Activated CD4-positive, alpha-beta memory T cell treated with anti-CD3 and anti-CD28 coated beads for 36 hours (primary cell): ENCODE measurements at places on chromosomes 11 and 22. TPM values are rescaled to one million over a fixed set of nuclear protein-coding genes. Genes with fewer than 3 reads are reported as not detected.
A peak's percentile ranks its signal among the peaks of the same experiment; 100 is the strongest.

GRCh38 chr22:39205344-39206021 is 39.3 kb downstream of the PDGFB start:
- H3K4me3 ChIP-seq, result no peak overlapping the region
- peak overlapping the region; percentile 33 for H3K27ac ChIP-seq
- peaks cover 4% of the 10 kb centered on the region for H3K27me3 ChIP-seq
- DNase-seq, result peak; percentile 67
- peaks cover 24% of the 10 kb centered on the region for H3K4me1 ChIP-seq
- H3K36me3 ChIP-seq, result no peaks in the 10 kb centered on the region

DNA sequence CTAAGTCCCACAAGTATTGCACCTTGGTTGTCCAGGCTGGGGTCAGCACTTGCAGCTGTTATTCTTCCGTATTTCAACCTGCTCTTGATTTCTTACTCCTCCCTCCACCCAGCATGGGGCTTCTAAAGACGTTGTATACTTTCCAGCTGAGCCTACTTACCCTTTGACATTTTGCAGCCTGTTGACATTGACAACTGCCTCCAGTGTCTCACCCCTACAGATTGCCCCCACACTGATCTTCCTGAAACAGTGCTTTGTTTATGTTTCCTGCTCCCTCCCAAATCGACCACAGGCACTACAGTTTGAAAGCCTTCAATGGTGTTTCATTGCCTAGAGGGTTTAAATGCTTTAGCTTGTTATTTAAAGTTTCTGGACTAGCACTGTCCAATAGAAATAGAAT is 56.6 kb downstream of the FAM83F start:
- no peaks in the 10 kb centered on the region for H3K27me3 ChIP-seq
- no peak for DNase-seq
- no peak overlapping the region for H3K4me3 ChIP-seq
- H3K4me1 ChIP-seq, result peaks cover 73% of the 10 kb centered on the region

GRCh38 chr11:107587306-107587979 is 3.5 kb upstream of the ELMOD1 start:
- H3K4me1 ChIP-seq, result peaks cover 20% of the 10 kb centered on the region
- no peak overlapping the region for H3K4me3 ChIP-seq
- no peak for DNase-seq
- peaks cover 57% of the 10 kb centered on the region for H3K27me3 ChIP-seq
- H3K36me3 ChIP-seq, result no peaks in the 10 kb centered on the region

- H3K27ac ChIP-seq, result no peak overlapping the region
- H3K4me3 ChIP-seq, result no peak overlapping the region
- DNase-seq, result no peak
- peaks cover 2% of the 10 kb centered on the region for H3K27me3 ChIP-seq
These were observed 112.6 kb downstream of the C11orf91 start for GRCh38 chr11:33588056-33588455.

- peak overlapping the region; percentile 40 for H3K4me3 ChIP-seq
- H3K4me1 ChIP-seq, result peaks cover 32% of the 10 kb centered on the region
- H3K36me3 ChIP-seq, result no peaks in the 10 kb centered on the region
- H3K27me3 ChIP-seq, result no peaks in the 10 kb centered on the region
- H3K27ac ChIP-seq, result no peak overlapping the region
These were observed 1.4 kb upstream of the SERPINH1 start for GRCh38 chr11:75560644-75561043.

DNA sequence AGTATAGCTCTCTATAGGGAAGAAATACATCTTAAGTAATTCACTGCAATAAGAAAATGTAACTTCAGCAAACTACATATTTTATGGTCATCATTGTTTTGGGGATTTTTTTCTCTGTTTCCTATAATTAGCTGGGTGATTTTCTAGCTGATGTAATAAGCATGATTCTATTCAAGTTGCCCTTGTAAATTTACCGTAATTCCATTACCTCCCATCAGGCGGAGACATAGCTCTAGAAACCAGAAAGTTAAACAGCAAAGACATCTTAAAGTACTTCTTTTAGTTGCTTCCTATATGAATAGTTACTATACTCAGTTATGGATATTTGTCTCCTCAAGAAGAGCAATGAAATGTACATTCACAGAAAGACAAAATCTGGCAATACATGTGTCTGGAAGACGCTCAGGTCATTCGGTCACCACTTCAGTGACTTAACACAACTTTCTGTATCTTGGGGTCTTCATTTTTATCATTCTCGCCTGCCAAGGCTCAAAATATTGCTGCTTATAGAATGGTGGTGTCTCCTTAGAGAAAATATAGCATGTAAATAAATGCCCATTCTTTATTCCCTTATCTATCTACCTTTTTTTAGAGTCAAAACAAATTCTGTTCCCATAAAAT is 239.9 kb upstream of the ZC3H12C start:
- H3K27me3 ChIP-seq, result no peaks in the 10 kb centered on the region
- H3K4me3 ChIP-seq, result no peak overlapping the region
- no peaks in the 10 kb centered on the region for H3K4me1 ChIP-seq
- no peak overlapping the region for H3K27ac ChIP-seq
- no peaks in the 10 kb centered on the region for H3K36me3 ChIP-seq

DNA sequence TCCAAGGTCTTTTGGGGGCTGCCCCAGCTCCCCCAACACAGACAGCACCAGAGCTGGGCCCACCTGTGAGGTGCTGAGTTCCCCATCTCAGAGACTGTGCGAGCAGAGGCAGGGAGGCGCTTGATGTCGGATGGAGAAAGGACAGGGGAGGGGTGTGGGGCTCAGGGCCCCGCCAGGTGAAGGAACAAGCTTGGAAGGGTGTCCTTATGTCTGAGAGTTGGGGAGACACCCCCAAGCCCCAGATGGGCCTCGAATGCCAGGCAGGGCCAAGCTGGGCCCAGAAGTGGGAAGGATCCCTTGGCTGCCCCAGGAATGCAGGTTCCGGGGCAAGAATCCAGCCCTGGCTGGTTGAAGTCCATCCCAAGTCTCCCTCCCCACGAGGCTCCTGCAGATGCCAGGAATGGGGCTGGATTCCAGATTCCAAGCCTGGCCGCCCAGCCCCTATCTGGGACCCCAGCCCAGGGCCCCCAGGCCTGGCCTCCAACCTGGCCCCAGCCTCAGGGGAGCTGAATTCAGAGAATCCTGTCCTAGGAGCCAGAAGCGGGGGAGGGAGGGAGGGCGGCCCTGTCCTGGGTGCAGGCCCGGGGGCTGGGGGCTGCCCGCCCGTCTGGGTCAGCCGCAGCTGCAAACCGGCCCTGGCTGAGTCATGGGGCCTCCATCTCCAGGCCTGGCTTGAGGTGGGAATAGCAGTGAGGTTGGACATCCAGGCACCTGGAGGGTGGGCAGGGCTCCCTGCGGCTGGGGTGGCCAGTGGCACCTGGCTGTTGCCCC is 50.9 kb downstream of the CDKN1C start:
- no peaks in the 10 kb centered on the region for H3K27me3 ChIP-seq
- no peaks in the 10 kb centered on the region for H3K4me1 ChIP-seq
- no peaks in the 10 kb centered on the region for H3K36me3 ChIP-seq
- H3K27ac ChIP-seq, result no peak overlapping the region
- no peak overlapping the region for H3K4me3 ChIP-seq

DNA sequence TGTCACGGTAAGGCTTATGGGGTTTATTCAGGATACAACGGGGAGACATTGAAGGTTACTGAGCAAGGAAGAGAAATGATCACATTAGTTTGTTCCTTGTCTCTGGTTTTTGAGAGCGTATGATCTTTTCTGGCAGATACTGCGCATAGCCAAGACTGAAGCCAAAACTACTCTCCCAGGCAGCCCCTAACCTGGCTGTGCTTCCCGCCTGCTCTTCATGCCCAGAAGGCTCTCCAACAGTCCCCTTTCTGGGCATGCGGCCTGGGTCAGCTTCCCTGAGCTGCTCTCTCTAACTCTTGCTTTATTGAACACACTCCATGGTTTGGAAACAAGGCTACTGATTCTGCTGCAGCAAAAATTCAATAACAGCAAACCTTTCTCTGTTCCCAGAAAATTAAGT is 306.6 kb downstream of the BUD13 start:
- no peaks in the 10 kb centered on the region for H3K4me1 ChIP-seq
- DNase-seq, result no peak
- no peaks in the 10 kb centered on the region for H3K36me3 ChIP-seq
- no peak overlapping the region for H3K4me3 ChIP-seq
- H3K27ac ChIP-seq, result no peak overlapping the region

GRCh38 chr11:112634551-112634950 is 326.7 kb upstream of the NCAM1 start:
- no peaks in the 10 kb centered on the region for H3K4me1 ChIP-seq
- H3K27ac ChIP-seq, result no peak overlapping the region
- no peak overlapping the region for H3K4me3 ChIP-seq
- no peaks in the 10 kb centered on the region for H3K36me3 ChIP-seq

DNA sequence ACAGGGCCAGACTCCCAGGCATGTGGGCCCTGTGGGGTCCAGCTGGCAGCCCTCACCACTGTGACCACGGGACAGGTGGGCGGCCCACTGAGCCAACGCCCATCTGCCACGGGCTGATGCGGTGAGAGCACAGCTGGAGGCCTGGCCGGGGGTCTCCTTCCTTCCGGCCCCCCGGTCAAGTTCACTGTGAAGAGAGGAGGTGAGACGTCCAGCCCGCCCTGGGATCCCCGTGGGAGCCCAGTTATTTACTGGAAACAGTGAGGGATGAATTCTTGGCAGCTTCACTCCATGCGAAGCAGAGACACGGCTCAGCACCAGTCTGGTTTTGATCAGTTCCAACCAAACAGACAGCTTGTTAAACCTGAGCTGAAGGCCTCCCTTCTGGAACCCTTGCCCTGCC is 38.7 kb downstream of the WNT11 start:
- H3K27ac ChIP-seq, result no peak overlapping the region
- DNase-seq, result no peak
- peaks cover 2% of the 10 kb centered on the region for H3K27me3 ChIP-seq
- H3K36me3 ChIP-seq, result no peaks in the 10 kb centered on the region

DNA sequence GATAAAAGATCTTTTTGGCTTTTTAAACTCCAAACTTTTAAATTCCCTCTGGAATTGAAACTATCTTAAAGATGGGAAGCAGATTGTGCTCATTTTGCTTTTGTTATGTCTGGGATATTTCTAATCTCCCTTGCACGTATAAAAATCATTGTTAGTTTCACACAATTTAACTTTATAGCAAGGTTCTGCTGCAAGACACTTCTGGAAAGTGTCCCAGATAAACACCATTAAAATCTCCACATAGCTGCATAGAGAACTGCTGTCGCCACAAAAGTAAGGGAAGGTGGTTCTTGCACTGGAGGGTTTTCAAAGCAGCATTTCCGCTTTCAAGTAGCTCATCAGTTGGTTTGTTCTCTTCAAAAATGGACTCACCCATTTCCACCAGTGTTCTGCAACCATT is 11.8 kb downstream of the PTS start:
- DNase-seq, result no peak
- peaks cover 50% of the 10 kb centered on the region for H3K36me3 ChIP-seq
- H3K27me3 ChIP-seq, result no peaks in the 10 kb centered on the region
- no peak overlapping the region for H3K27ac ChIP-seq
- H3K4me1 ChIP-seq, result no peaks in the 10 kb centered on the region

GRCh38 chr11:129374993-129375750 is 476 bp upstream of the BARX2 start:
- peaks cover 26% of the 10 kb centered on the region for H3K4me1 ChIP-seq
- DNase-seq, result peak; percentile 41

- no peaks in the 10 kb centered on the region for H3K4me1 ChIP-seq
- H3K27ac ChIP-seq, result no peak overlapping the region
- no peak overlapping the region for H3K4me3 ChIP-seq
- H3K36me3 ChIP-seq, result no peaks in the 10 kb centered on the region
- no peak for DNase-seq
These were observed 168.0 kb downstream of the INSC start for GRCh38 chr11:15282754-15283153.

- H3K27ac ChIP-seq, result no peak overlapping the region
- no peaks in the 10 kb centered on the region for H3K36me3 ChIP-seq
- peaks cover 7% of the 10 kb centered on the region for H3K4me1 ChIP-seq
- H3K4me3 ChIP-seq, result no peak overlapping the region
These were observed 20.0 kb downstream of the APLP2 start for GRCh38 chr11:130089674-130090073.

GRCh38 chr11:64747961-64748665 is 4.2 kb upstream of the RASGRP2 start:
- H3K4me1 ChIP-seq, result peaks cover 20% of the 10 kb centered on the region
- no peak overlapping the region for H3K4me3 ChIP-seq
- no peak overlapping the region for H3K27ac ChIP-seq
- no peak for DNase-seq

- H3K27ac ChIP-seq, result no peak overlapping the region
- H3K27me3 ChIP-seq, result peaks cover 20% of the 10 kb centered on the region
- peaks cover 2% of the 10 kb centered on the region for H3K4me1 ChIP-seq
- H3K4me3 ChIP-seq, result no peak overlapping the region
- no peak for DNase-seq
- H3K36me3 ChIP-seq, result no peaks in the 10 kb centered on the region
These were observed 3.9 kb downstream of the EMID1 start for GRCh38 chr22:29209624-29209929.

- H3K36me3 ChIP-seq, result no peaks in the 10 kb centered on the region
- peak within 1 kb of the TSS; percentile 86 for H3K4me3 ChIP-seq
- no peak within 1 kb of the TSS for H3K27ac ChIP-seq
- DNase-seq, result peak; percentile 74
These were observed at the start of gene SEC14L2 for GRCh38 chr22:30396871-30397655. Gene SEC14L2, plus strand, starts transcription at chr22:30397018. Its CDS starts 99 bp downstream, at chr22:30397117.

GRCh38 chr22:22342697-22343580 is 98.4 kb downstream of the VPREB1 start:
- H3K4me3 ChIP-seq, result no peak overlapping the region
- no peaks in the 10 kb centered on the region for H3K4me1 ChIP-seq
- H3K27ac ChIP-seq, result no peak overlapping the region
- H3K27me3 ChIP-seq, result peaks cover 4% of the 10 kb centered on the region
- DNase-seq, result peak; percentile 75
- H3K36me3 ChIP-seq, result no peaks in the 10 kb centered on the region

DNA sequence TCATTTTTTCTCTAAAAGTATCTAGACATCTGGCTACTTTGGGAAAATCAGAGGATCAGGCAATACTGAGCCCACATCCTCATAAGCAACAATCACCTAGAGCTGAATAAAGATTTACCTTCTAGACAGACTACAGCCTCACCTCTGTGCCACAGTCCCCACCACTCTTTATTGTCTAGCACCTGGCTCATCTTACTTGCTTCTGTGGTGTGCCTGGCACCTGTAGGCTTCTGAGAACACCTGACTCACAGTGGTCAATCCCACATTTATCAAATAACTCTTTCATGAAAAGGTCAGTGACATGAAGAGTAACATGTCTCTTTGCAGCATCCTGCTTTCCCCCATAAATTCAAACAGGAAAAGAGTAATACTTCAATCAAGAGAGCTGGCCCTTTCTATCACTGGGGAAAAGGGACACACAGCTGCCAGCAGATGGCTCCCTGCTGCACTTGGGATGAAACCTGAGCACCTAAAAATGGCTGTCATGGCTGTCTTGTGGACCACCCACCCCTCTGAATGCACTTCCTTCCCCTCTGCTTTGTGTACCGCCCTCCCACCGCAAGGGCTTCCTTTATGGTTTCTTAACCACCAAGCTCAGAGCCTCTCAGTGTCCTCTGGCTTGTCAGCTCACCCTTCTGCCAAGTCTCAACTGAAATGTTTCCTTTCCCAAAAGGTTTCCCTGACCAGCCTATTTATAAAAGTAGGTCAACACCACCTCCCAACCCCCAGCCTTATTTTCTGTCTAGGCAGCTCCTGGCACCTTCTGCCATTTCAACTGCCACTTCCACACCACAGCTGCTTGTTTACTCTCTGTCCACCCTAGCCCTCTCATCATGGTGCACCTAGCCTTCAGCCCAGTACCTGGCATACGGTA is 9.3 kb downstream of the TFIP11 start:
- H3K4me1 ChIP-seq, result peaks cover 20% of the 10 kb centered on the region
- H3K27me3 ChIP-seq, result no peaks in the 10 kb centered on the region
- no peak overlapping the region for H3K4me3 ChIP-seq
- H3K27ac ChIP-seq, result peak overlapping the region; percentile 87

GRCh38 chr11:108790501-108791299 is 125.8 kb downstream of the DDX10 start:
- no peaks in the 10 kb centered on the region for H3K36me3 ChIP-seq
- no peak overlapping the region for H3K27ac ChIP-seq
- H3K4me1 ChIP-seq, result peaks cover 21% of the 10 kb centered on the region
- no peaks in the 10 kb centered on the region for H3K27me3 ChIP-seq

CYB561A3 gene
- total RNA-seq, result 32.9 TPM

KRTAP5-7 gene
- total RNA-seq, result not detected

OR5B21 gene
- not detected for total RNA-seq

TRIM49D2 gene
- not detected for total RNA-seq

LDLRAD3 gene
- total RNA-seq, result 0.10 TPM
